ENCODE measurements at places on chromosomes 7 and 10. TPM values are rescaled to one million over a fixed set of nuclear protein-coding genes. Genes with fewer than 3 reads are reported as not detected.
A peak's percentile ranks its signal among the peaks of the same experiment; 100 is the strongest.

The ABCA13 gene
- 0.04 TPM for total RNA-seq

The C10orf95 gene
- 0.56 TPM for total RNA-seq

- no peak for DNase-seq
Measured at GRCh38 chr7:84248267-84248666, 53.7 kb upstream of the SEMA3A start.

GRCh38 chr10:97003151-97003803 lies 171.2 kb downstream of the LCOR start:
- peak; percentile 38 for DNase-seq

- DNase-seq, result peak; percentile 62
Measured at GRCh38 chr7:106793015-106793975, 71.8 kb upstream of the PIK3CG start.

- peak; percentile 61 for DNase-seq
Measured at GRCh38 chr10:72321248-72322029, 33.3 kb downstream of the DNAJB12 start.

The GPRIN2 gene
- total RNA-seq, result 26.0 TPM

DNA sequence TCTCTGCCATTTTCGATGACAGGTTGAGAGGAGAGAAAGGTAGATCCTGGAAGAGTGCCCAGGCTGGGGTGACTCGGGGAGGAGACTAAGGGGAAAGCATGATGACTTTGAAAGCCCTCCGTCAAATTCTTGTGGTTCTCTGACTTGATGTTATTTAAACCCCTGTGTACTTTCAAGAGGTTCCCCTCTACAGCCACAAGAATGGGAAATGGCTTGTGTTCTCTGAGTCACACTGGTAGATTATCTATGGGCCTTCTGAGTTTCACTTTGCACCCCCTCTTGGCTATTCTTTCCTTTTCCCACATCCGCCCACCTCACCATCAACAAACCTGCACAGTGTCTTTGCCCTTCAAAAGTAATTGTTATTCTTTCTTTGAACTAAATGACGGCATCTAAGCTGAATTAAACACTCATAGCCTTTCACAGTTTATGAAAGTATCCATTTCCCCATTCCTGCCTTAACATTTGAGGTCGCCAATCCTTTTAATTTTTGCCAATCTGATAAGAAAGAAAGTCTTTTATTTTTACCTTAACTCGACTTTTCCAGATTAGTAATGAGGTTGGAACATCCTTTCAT lies 24.1 kb downstream of the PRF1 start:
- DNase-seq, result no peak

DNA sequence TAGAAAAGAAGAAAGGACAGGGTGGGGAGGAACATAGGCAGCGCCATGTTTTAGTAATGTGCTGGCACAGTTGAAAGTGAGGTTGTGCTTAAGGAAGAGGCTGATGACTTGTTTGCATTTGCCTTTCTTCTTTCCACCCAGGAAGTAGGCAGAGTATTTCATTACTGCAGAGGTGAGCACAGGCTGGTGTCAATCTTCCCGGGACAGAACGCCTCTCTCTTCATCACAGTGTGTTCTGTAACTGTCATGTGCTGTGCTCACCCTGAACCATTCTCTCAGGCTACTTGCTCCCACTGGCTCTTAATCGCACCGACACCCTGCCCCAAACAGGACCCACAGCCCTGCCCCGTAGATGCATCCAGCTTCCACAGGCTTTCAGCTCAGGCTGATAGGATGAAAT lies 135.8 kb upstream of the YAE1 start:
- no peak for DNase-seq

DNA sequence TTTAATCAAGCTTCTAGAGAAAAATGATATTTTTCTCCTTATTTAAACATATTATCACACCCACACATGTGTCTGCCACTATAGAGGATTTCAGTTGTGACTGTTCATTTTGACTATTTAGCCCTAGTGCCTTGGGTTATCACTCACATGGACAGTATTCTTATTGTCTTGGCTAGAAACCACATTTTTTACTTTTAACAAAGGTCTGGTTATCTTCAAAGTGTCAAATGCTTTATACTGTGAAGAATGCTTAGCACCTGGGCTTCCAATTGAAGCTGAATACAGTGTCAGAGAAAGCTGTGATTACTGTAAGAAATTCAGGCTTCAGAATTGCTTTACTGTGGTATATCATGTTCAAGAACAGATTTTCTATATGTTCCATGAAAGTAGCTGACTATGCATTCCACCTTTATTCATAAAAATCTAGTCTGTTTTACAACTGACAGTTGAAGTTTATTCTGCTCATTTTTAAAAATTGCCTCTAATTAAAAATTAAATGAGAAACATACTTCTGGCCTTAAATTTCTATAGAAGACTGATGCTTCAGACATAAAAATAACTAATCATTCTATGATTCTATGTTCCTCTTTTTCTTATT lies 278.6 kb downstream of the SEMA3D start:
- DNase-seq, result no peak

DNA sequence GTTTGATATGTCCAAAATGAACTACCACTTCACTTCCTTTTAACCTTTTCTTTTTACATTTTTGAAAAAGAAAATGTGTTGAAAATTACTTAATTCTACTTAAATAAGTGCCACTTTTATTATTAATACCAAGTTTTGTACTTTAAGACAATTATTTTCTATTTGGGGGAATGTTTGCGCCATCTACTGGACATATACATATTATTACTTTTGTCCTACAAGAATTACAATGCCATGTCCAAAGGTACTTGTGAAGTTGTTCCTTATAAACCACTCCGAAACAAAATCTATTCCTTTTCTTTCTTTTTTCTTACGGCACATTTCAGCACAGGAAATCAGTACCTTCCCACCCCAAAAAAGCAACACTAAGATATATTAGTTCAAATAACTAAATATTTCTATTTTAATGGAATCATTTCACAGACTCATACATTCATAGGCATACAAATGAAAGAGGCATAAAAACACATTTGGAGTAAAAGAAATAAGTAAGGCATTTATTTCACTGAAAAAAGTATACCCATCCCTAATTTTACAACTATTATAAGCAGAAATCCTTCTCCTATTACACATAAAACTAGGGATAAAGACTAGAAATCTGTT lies 169.9 kb downstream of the RNF133 start:
- no peak for DNase-seq

- DNase-seq, result no peak
Measured at GRCh38 chr10:68139448-68140272, 30.4 kb downstream of the MYPN start.

GRCh38 chr7:100896732-100897608 lies 1.3 kb upstream of the ACHE start:
- peak; percentile 85 for DNase-seq

DNA sequence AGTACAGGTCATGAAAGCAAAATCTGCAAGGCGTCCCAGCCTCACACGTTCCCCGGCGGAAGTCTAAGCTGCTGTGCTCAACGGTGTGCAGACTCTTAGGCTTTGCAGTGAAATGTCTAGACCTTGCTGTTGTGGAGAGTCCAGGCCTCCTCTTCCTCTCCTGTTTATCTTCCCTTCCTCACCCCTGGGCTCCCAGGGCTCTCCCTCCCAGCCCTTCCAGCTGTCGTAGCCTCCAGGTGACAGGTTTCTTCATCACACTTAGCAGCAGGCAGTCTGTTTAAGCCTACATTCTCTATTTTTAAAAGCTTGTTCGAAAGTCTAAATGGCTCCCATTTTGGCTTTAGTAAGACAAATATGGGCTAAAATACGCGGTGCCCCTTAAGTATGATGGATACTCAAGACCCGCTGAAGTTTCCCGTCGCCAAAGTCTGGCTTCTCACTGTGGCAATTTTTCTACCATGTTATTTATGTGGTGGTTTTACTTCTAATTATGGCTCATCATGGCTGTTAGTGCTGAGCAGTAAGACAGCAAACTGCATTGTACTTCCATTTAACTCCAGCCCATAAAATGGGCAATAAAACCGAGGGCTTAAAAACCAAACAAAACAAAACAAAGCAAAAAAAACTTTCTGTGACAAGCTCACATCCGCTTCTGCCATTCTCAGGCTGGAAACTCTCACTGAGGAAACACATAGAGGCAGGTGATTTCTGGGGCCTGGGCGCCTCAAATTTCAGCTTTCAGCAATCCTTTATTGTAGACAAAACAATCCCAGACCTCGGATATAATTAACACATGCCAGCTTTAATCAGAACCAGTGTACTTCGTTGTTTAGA lies 243.2 kb downstream of the SNX10 start:
- no peak for DNase-seq

GRCh38 chr10:75400771-75401568 lies 594 bp downstream of the ZNF503 start:
- DNase-seq, result peak; percentile 85

The GFRA1 gene
- total RNA-seq, result 1.7 TPM

DNA sequence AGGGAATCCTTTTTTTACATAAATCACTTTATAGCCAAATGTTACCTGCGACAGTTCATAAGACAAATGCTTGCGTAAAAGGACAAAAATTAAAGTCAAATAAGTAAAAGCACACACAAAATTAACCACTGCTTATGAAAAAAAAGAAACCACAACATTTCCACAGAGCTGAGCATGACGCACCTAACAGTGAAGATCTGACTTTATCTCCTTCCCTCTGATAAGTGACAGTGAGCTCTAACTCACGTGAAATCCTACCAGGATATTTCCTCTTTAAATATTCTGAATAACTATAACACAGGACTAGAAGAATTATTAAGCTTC lies 225.5 kb downstream of the SFMBT2 start:
- no peak for DNase-seq

The THSD7A gene
- total RNA-seq, result 1.5 TPM

- DNase-seq, result no peak
Measured at GRCh38 chr10:123462756-123463155, 203.4 kb upstream of the GPR26 start.

The TMEM184A gene
- 4.5 TPM for total RNA-seq

- DNase-seq, result peak; percentile 59
Measured at GRCh38 chr7:125033506-125033905, 103.9 kb upstream of the POT1 start.

GRCh38 chr10:100380400-100380799 lies 33.4 kb downstream of the SCD start:
- no peak for DNase-seq

GRCh38 chr10:47051741-47052238 lies 140.6 kb downstream of the PTPN20 start:
- DNase-seq, result peak; percentile 24

The NPSR1 gene
- total RNA-seq, result not detected

The ACTR3C gene
- 0.92 TPM for total RNA-seq

All from endodermal cell (in vitro differentiated cells).